Esophagus muscularis mucosa (tissue), 4 donors: ENCODE measurements at places on chromosomes 6 and 20. TPM values are rescaled to one million over a fixed set of nuclear protein-coding genes. Genes with fewer than 3 reads are reported as not detected.

GRCh38 chr6:85561750-85562357 lies 31.8 kb downstream of the SNX14 start:
- no peak for DNase-seq

DNA sequence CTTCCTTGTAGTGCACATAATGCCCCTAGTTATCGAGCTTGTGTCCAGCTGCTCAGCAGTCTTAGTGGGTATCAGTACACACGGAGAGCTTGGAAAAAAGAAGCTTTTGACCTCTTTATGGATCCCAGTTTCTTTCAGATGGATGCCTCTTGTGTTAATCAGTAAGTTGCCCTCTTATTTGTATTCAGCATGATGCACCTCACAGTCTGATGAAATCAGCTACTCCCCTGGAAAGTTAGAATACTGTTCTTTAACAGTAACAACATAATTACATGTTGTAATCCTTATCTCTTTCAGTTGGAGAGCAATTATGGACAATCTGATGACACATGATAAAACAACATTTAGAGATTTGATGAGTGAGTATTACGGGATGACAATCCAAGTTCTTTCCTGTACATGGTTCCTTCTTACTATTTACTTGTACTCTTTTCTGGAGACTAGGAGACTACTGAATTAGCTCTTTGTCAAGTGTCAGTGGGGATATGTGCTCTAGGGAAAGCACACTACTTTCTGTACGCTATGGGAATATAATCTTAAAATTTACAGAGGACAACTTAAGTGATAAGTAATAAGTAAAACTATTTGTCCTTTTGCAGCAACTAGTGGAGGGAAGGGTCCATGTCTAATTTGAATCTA lies 39.1 kb downstream of the PGM3 start:
- DNase-seq: no peak

DNA sequence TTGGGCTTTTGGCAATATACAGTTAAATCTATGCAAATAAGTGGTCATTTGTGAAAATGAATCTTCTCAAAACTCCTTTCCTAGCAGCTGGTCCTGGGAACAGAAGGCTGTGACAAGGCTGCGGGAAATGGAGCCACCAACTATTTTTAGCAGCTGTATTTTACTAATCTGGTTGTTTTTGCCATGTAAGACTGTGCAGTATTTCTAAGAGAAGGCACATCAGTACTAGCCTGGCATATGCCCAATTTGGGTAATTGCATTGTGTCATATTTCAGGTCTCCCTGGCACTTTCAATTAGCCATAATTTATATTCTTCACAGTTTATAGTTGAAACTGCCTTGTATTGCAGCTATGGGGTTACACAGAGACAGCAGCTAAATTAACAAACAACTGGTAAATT lies 109.6 kb downstream of the MANEA start:
- no peak for DNase-seq

DNA sequence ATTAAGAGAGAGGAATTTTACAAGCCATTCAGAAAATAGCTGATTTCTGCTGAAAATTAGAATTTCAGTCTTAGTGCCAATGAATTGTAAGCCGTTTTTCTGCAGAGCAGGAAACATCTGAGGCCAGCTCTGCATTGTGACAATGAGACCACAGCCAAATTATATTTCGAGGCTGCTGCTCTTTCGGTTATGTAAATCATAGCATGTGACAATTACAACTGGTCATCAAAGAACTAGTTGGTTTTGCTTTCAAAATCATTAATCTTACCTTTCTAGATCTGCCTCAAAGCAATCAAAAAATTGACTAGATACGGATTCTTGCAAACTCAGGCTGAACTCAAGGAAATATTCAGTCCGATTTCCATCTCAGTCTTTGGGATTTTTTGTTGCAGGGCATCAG lies 33.4 kb upstream of the INSM1 start:
- no peak for DNase-seq

- peak; percentile 97 for DNase-seq
These were observed 9.9 kb downstream of the BCL2L1 start for GRCh38 chr20:31712564-31713311.

MAPK14 gene
- total RNA-seq: 64.4 TPM

CSTF1 gene
- total RNA-seq: 18.9 TPM
